ENCODE measurements at places on chromosomes 6 and 20. TPM values are rescaled to one million over a fixed set of nuclear protein-coding genes. Genes with fewer than 3 reads are reported as not detected.

The STX11 gene
- 1.5 TPM for total RNA-seq

The AVP gene
- total RNA-seq = not detected

- H3K27me3 ChIP-seq = no peaks in the 10 kb centered on the region
- no peak for DNase-seq
- no peaks in the 10 kb centered on the region for H3K36me3 ChIP-seq
These were observed 238.9 kb downstream of the PRL start for GRCh38 chr6:22057962-22058361.

GRCh38 chr20:60115451-60115850, 157.2 kb downstream of the CDH26 start:
- H3K4me1 ChIP-seq = no peaks in the 10 kb centered on the region
- no peak overlapping the region for H3K27ac ChIP-seq
- peaks cover 82% of the 10 kb centered on the region for H3K27me3 ChIP-seq
- no peaks in the 10 kb centered on the region for H3K36me3 ChIP-seq

DNA sequence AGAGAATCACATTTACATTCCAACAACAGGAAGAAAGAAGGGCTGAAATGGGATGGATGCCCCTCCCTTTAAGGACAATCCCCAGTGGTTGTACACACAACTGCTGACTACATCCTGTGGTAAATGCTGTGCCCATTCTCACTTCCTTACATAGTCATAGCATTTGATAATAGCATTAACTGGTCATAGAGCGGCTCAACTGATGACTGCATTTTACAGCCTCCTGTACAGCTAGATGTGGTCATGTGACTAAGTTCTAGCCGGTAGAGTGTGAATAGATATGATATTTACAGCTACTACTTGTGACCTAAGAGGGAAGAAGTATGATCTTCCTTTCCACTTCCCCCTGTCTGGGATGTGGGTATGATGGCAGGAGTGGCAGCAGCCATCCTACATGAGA, 24.7 kb downstream of the KCNK17 start:
- H3K4me3 ChIP-seq = no peak overlapping the region
- peak; percentile 19 for DNase-seq
- no peak overlapping the region for H3K27ac ChIP-seq
- no peaks in the 10 kb centered on the region for H3K36me3 ChIP-seq
- H3K27me3 ChIP-seq = 0 out of 2 replicates have a peak, but pooled peaks cover 6% of the 10 kb centered on the region
- peaks cover 7% of the 10 kb centered on the region for H3K4me1 ChIP-seq

- no peak overlapping the region for H3K4me3 ChIP-seq
- no peaks in the 10 kb centered on the region for H3K27me3 ChIP-seq
- no peaks in the 10 kb centered on the region for H3K36me3 ChIP-seq
- H3K4me1 ChIP-seq = peaks cover 13% of the 10 kb centered on the region
These were observed 9.5 kb upstream of the TP53RK start for GRCh38 chr20:46698788-46699187.

DNA sequence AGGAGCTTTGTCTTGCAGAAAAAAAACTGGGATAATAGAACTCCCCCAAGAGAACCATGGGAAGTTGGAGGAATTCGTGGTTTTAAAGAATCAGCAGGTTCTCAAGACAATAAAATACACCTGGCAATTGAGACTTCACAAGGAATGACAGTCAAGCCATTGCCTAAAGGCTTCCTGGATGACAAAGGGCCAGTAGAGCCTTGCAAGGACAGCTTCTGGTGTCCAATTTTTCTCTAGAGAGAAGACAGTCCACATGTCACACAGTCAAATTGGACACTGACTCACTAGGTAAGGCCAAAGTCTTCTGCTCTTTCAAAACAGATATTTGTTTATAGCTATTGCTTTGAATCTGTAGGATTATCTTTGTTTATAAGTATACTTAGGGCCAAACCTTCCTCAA, 80.3 kb upstream of the BMP5 start:
- no peaks in the 10 kb centered on the region for H3K4me1 ChIP-seq
- no peak overlapping the region for H3K27ac ChIP-seq
- no peaks in the 10 kb centered on the region for H3K27me3 ChIP-seq
- peak; percentile 24 for DNase-seq

DNA sequence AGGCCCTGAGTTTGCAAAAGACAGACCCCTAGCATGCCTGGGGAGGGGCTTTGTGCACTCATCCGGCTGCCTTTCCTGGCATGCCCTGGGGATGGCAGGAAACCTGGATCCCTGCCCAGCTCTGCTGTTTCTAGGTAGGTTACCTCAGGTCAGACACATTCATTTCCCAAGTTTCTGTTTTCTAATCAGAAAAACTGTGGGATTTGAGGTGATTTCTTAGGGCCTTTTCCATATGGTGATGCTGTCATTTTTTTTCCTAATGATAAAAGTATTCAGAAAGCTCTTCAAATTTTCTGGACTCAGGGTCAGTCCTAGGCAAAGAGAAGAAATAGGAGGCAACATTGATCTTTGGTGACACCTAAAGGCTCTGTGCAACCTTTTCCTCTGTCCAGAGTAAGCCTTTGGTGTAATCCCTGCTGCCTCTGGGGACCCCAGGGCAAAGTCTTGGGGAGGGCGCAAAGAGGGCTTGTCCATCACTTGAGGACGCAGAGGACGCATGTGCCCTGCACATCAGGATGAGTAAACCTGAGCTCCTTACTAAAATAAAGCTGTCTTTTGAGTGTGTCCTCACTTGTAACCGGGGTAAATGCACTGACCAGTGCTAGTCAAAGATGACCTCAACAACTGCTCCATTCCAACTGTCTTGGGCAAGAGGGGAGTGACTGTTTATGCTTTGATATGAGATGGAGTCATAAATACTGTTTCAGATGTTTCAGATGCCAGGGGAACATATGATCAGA, 13.5 kb upstream of the TRAM2 start:
- H3K27ac ChIP-seq = no peak overlapping the region
- peaks cover 13% of the 10 kb centered on the region for H3K4me1 ChIP-seq
- no peak overlapping the region for H3K4me3 ChIP-seq

DNA sequence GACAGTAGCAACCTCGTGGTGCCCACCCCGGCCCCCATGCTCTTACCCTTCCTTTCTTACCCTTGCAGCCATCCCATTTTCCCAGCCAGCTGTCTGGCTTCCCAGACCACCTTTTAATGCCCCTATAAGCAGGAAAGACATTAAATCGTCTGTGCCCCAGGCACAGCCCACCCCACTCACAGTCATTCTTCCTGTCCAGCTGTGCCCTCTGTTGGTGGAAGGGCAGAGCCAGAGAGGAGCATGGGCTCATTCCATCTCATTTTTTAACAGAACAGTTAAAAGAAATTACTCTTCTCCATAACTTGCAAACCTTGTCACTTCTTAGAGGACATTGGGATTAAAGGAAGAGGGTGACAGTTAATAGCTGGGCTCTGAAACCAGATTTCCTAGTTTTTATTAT, 240.5 kb downstream of the NRN1 start:
- H3K27me3 ChIP-seq = no peaks in the 10 kb centered on the region
- H3K36me3 ChIP-seq = no peaks in the 10 kb centered on the region

DNA sequence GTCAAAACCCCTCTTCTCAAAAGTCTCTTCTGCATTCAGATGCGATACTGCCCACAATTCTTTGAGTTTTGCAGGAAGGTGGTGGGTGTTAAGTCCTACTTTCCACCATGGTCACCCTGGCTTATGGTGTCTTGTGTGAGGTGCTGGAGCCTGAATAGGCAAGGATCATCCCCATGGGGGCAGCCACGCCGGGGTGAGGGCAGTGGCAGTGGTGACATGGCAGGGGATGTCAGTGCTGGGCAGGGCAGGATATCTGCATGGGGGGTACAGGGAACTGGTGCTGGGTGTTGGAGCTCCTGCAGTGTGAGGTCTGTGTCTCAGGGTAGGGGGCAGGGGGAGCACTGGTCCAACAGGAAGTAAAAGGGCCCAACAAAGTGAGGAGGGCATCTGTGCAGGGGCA, 2.3 kb downstream of the MAS1 start:
- no peak for DNase-seq
- no peak overlapping the region for H3K27ac ChIP-seq
- H3K36me3 ChIP-seq = no peaks in the 10 kb centered on the region
- H3K4me3 ChIP-seq = no peak overlapping the region
- H3K27me3 ChIP-seq = peaks cover 29% of the 10 kb centered on the region
- no peaks in the 10 kb centered on the region for H3K4me1 ChIP-seq

All from PC-3 (cell line).